ENCODE measurements at places on chromosomes 2 and 18.

GRCh38 chr2:33268246-33268831 is 208.1 kb upstream of the RASGRP3 start:
- no peak for DNase-seq

DNA sequence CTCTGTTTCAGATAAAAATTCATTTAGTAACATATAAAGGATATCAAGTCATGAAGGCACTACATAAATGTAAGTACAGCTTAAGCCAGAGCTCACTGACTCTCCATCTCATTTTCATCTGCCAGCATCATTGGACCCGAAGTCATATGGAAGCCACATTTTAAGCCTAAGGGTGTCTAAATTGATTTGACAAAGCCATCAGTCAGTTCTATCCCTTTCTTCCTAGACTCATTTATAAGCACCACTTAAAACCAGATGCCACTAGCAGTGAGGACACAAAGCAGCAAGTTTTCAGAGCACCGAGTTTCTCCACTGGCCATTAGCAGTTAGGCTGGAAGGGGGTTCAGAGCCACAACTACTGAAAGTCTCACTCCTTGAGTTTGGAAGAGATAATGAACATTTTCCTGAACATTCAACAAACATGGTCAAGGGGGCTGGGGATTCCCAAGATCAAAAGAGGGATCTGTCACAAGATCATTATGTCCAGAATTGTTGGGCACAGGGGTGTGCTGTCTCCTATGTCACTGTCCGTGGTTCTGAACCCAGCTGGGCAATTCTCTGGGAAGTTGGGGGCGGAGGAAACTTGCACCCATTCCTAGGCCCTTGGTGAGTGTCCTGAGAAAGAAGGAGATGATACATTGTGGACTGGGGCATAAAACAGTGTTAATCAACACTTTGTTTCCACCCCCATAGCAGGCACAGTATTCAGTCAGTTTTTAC is 158.5 kb upstream of the LMAN1 start:
- peak; percentile 48 for DNase-seq

DNA sequence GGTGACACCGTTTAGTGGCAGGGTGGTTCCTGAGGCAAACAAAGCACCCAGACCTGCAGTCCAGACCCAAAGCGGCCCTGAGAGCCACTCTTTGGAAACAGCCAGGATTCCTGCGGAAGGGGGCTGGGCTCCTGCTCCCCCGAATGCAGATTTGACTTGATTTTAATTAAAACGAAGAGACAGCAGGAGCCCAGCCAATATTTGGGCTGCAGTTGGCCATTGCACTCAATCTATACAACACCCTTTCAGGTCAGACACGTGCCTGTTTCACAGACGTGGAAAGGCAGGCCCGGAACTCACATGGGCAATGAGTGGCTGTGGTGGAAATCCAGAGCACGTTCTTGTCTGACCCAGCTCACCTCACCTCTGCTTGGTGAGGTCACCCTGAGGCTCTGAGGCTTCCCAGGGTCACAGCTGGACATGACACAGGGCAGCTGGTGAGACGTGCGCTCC is 122.4 kb downstream of the NDUFA10 start:
- DNase-seq: peak; percentile 75

GRCh38 chr2:13201924-13202323 is 485.2 kb downstream of the TRIB2 start:
- DNase-seq: no peak

DNA sequence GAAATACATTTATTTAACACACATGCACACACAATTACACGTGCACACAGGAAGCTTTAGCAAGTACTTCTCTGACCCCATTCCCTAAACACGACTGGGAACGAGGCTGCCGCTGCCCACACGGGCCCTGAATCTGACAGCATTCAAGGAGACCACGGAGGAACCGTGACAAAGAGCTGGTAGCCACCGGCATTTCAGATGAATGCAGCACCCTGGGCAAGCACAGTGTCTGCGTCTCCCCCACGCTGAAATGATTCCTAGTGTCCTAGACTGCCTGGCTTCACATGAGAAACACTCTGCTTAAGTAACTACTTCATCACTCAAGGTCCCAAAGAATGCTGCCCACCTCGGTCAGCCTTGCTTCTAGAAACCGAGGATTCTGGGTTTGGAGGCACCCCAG is 95.0 kb downstream of the HDAC4 start:
- DNase-seq: no peak

DNA sequence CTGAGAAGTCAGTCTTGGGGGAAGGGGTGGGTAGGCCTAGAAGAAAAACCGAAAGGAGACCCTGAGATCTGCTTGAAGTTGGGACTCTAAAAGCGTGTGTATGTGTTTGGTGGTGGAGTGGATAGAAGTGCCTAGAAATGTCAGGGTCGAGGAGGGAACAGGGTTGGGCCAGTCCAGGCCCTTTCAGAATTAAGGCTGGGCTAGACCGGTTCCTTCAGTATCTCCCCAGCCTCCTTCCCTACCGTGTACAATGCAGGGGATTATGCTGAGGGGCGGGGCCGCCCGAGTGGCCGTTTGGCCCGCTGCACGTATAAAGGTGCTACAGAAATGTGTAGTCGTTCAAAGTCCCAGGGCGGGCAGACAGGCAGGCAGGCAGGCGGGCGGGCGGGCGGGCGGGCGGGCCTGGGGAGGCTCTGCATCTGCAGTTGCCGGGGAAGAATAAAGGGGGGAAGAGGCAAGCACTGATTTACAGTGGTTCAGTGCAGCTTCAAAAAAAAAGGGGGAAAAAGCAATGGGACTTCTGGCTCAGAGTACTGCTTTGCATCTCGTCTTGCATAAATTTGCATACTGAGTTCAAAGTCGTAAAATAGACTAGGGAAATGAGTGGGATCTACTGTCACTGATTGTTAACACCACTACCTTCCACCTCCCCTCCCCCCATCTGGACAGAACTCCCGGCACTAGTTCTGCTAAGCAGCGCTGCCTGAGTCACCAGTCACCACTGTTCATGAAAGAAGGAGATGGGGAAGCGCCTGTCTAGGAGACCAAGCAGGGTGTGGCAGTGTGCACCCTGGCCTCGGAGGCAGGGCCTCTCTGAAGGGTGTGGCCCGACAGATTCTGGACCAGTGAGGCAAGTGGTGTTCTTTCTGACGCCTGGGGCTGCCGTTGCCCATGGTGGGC is 3.6 kb downstream of the IGFBP2 start:
- peak; percentile 85 for DNase-seq

DNA sequence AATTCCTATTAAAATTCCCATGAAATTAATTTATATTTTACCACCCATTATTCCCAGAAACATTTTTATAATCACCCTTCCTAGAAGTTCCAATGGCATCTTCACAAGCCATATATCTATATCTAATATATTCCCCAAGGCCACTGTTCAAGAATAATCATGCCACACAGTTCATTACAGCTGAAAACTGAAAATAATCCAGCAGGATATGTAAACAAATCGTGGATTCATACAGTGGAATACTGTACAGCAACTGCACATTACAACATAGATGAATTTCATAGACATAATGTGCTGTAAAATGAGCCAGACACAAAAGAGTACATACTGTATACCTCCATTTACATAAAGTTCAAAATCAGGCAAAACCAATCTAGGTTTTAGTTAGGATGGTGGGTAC is 63.9 kb upstream of the SERPINE2 start:
- DNase-seq: no peak

- no peak for DNase-seq
These were observed 1008.0 kb upstream of the CRIM1 start for GRCh38 chr2:35347561-35347960.

GRCh38 chr2:18346344-18346743 is 214.1 kb downstream of the RDH14 start:
- DNase-seq: no peak

DNA sequence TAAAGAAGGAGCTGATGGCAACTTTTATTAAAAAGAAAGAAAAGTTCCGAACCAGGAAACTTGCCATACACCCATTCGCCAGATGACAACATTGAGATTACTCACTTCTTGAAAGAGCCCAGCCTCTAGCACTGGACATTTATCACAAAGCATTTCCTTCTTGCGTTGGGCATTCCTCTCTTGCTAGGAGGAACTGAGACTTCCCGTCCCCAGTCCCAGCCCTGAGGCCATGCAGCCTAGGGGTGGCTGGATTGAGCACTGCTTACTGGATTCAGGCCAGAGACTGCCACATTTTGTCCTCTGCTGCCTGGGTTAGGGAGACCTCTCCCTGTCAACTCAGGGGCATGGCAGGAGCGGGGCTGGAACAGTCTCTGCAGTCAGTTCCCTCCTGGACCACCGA is 80.1 kb downstream of the SDC1 start:
- no peak for DNase-seq
